ENCODE measurements at places on chromosomes 5 and 9.

GRCh38 chr9:129316281-129317030 is 138.4 kb upstream of the IER5L start:
- no peak for DNase-seq

DNA sequence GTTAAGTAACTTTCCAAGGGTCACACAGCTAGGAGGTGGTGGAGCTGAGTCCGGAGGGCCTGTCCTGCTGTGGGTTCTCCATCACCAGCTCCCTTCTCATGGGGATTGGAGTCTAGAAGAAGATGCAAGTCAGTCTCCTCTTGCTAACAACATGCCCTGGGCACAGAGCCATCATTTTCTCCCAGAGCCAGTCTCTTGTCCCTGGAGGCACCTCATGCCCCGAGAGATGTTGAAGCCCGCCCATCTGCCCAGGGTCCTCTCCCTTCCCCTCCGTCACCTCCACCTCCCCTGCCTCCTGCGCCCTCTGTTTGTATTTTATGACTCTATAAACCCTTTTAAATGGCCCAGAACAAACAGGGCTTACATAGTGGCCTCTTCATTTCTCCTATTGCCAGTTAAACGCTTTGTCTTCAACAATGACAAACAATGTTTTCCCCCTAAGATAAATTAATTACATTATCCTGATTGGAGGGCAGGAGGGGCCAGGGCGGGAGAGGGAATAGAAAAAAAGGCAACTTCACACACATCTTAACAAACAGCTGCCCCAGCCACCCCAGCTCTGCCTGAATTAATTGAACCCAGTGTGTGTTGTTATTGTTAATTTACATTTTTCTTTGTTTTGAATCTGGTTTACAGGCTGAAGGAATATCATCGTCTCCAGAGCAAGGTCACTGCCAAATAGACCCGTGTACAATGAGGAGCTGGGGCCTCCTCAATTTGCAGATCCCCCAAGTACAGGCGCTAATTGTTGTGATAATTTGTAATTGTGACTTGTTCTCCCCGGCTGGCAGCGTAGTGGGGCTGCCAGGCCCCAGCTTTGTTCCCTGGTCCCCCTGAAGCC is 55.8 kb downstream of the ASS1 start:
- DNase-seq = peak; percentile 77

- no peak for DNase-seq
These were observed 34.6 kb downstream of the MARVELD2 start for GRCh38 chr5:69449511-69449910.

DNA sequence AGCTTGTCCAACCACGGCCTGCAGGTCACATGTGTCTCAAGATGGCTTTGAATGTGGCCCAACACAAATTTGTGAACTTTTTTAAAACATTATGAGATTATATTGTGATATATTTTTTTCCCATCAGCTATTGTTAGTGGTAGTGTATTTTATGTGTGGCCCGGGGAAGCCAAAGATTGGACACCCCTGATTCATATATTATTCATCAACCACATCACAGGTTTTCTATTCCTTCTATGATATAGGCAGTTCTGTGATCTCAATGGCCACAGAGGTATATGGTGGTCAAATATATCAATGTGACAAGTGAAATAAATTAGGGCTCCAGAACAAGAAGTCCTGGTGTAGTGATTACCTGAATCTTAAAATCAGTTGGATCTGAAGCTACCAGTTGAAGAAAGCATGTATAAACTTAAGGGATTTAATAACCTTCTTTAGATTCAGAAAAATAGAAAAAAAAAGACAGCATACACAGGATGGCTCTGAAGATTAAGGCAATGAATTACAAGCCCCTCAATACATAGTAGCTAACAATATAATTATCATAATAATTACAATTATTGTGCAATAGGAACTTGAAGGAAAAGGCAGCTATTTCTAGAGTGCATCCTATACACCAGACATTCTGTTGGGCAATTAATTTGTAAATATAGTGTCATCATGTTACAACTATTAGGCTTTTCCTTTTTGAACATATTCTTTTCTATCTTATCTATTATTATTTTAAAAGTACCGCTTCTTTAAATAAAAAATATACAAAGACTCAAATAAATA is 530.4 kb upstream of the PTPRD start:
- DNase-seq = no peak

DNA sequence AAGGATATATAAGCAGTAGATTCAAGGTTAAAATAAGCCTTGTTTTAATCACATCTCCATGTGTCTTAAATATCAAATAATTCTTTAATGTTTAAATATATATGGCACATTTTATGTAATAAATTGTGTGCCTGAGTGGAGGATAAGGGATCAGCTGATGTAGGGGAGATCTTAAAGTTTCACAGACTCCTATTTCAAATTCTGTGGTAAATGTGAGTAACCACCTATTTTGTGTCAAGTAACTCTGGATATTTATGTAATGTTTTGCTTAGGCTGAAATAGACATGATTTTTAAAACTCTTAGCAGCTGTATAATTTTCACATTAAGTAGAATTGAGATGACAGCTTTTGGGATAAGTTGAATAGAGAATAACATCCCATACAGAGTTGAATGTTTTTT is 41.3 kb upstream of the ITGA2 start:
- no peak for DNase-seq

DNA sequence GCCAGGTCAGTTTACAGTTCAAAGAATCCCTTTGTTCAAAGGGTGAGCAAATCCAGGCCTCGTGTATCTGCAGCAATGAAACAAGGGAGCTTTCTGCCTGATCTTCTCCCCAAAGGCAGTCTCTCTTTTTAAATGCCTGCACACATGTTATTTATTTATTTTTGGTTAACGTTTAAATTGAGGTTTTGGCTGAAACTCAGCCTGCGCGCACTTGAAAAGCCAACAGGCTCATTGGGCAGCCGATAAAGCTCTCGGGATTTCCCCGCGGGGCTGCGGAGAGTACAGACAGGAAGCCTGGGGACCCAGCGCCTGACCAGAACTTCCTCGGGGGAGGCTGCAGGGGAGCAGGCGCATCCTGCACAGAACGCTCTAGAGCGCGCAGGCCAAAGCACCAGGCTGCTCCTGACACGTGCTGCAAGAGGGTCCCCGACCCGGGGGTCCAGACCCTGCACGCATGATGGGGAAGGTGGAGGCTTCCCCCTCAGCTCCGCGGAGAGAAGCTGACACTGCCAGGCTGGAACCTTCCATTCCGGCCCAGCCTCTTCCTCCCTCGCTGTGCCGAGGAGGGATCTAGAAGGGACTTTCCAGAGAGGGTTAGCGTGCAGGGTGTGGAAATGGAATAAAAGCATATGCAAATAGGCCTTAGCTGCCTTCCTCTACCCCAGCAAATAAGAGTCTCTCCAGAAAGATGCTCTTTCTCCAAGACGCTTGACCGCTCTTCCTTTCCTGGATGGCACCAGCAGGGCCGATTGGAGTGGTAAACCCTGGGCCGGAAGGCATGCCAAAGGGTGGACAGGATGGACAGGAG is 46.1 kb downstream of the PTTG1 start:
- no peak for DNase-seq

DNA sequence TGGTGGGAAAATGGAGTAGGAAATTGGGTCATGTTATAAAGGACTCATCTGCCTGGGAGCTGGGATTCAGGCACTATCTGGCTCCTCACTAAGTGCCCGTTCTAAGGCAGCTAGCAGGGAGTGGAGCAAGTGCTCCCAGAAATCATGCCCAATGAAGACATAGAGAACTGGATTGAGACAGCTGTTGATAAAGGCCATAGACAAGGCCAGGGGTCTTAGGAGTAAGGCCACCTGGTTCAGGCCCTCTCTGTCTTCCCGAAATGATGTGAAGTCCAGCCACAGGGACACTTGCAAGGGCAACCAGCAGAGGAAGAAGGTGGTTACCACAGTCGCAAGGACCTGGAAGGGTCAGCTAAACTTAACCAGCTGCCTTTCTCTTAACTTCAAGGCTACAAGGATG is 20.1 kb upstream of the SPINK1 start:
- no peak for DNase-seq

- no peak for DNase-seq
These were observed 185.6 kb downstream of the SNX18 start for GRCh38 chr5:54703133-54703532.

DNA sequence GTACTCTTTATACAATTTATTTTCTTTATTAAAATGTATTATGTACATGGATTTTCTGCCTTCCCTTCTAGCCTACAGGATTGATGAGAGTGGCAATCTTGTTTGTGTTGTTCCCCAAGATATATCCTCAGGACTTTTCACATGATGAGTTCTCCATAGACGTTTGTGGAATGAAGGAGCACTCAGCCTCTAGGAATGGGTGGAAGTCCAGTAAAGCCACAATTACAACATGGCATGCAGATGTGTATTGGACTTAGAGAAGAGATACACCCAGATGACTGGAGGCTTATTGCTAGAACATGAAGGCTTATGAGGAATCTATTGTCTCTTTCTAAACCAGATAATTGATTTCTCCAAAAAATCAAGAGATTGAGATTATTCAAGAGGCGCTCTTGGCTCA is 8.2 kb upstream of the DOCK2 start:
- no peak for DNase-seq

GRCh38 chr9:130327781-130328348 is 62.3 kb downstream of the HMCN2 start:
- no peak for DNase-seq

Measured in NCI-H345 (cell line).